ENCODE measurements at places on chromosomes 2 and 18.

- DNase-seq: no peak
These were observed 71.1 kb downstream of the ANKRD44 start for GRCh38 chr2:197239434-197239833.

- DNase-seq: peak; percentile 30
These were observed 2.5 kb upstream of the CNDP2 start for GRCh38 chr18:74493689-74494088.

DNA sequence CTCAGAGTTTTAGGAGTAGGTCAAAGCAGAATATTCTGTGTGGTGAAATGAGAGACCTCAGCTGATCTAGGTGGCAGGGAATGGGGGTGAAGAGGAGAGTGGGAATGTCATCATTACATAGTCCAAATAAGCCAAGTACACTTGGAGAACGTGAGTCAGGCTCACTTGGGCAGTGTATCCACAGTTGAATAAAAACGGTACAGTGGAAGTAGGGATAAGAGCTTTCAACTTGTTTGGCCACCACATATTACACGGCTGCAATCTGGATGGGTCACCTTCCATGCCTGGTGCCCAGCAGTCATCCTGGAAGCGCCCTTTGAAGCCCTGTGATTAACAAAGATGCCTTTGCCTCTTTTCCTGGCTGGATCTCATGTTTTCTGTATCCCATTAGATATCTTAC is 28.6 kb downstream of the MIB1 start:
- no peak for DNase-seq

- DNase-seq: no peak
These were observed 39.1 kb downstream of the EHBP1 start for GRCh38 chr2:62744603-62745002.

- no peak for DNase-seq
These were observed 42.4 kb downstream of the CYB5A start for GRCh38 chr18:74249181-74249968.

DNA sequence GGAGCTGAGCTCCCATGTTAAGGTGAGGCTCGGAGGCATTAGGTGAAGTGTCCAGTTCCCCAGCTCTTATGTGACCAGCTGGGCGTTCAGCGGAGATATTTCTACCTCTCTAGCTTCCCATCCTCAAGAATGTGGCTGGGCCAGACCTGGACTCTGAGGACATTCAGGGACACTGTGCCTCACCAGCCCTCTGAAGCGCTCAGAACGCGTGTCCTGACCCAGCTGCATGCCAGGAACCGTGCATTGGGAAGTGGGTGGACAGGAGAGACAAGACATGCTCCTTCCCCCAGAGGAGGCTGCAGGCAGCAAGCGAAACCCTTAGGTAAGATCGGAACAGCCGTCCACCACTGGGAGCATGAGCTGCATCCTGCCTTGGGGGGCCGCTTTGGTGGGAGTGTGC is 38.0 kb upstream of the GPAT2 start:
- no peak for DNase-seq

DNA sequence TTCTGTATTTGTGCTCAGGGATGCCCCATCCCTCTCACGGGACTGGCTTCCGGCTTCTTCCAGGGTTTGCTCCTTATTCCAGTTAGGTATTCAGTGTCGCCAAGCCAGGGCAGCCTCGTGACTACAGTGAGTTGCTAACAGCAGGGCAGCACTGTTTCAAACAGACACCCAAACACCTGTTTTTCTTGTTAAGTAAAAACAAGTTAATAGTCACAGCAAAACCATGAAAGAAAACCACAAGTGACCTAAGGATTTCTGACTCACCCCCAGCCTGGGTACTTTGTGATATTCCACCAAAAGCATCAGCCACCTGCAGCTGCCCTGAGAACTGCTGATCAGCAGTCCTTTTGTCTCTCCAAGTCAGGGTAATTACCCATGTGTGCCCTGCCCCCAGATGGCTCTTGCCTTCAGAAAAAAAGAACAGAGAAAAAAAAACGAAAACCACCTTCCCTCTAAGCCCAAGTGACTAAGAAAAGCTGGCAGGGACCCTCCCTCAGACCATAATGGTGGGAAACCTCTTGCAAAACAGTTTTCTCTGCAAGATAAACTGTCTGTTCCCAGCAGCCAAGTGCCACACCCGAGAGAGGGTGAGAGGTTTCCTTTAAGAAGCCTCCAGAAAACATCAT is 178.2 kb downstream of the ANAPC1 start:
- no peak for DNase-seq

- no peak for DNase-seq
These were observed 97.6 kb downstream of the C1D start for GRCh38 chr2:67965246-67965645.

DNA sequence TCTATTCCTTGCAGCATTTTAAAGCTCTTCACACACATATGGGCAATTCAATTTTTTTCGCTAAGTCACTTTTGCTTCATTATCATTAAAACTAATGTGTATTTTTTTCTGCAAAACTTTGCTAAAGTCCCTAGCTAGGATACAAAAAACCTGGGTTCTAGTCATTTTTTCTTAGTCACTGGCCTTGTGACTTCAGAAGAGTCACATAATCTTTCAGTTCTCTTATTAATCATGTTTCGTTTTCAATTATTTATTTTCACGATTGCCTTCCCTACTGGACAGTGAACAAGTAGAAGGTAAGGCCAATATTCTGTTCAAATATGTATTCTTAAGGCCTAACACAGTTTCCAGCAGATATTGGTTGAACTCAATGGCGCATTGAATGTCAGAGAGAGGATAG is 60.9 kb upstream of the CYRIA start:
- DNase-seq: no peak

DNA sequence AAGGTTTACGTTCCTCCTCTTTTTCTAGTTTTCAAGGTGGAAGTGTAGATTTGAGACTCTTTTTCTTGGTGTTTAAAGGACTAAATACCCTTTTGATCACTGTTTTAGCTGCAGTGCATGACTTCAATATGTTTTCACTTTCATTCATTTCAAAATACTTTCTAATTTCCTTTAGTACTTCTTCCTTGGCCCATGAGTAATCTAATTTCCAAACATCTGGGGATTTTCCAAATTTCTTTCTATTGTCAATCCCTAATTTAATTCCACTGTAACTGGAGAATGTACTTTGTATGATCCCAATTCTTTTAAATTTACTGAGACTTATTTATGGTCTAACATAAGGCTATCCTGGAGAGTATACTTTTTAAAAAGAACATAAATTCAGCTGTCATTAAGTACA is 3.8 kb upstream of the RHBDD1 start:
- DNase-seq: no peak

- no peak for DNase-seq
These were observed 48.7 kb upstream of the FZD7 start for GRCh38 chr2:201984800-201985525.

DNA sequence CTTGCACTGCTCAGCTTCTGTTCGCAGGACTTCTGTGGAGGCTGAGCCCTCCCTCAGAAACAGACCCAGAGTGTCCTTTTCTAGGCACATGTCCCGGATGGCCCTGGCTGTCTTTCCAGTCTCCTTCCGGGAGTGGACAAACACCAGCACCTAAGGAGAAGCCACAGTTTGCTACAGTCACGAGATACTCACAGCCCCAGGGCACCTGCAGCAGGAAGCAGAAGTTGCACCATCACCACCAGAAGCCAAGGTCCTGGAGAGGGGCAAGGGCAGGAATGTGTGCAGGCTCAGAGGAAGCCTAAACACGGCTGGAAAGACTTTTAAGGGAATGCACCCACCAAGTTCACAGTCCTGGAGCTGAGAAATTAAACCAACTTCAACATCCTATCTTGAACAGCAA is 13.6 kb downstream of the SNRNP200 start:
- DNase-seq: no peak

GRCh38 chr2:222284466-222284865 is 14.3 kb downstream of the PAX3 start:
- DNase-seq: no peak

- DNase-seq: no peak
These were observed 509 bp upstream of the CYS1 start for GRCh38 chr2:10080536-10081304.

GRCh38 chr2:133837441-133838094 is 269.3 kb upstream of the NCKAP5 start:
- no peak for DNase-seq

GRCh38 chr2:74554820-74555531 is 456 bp downstream of the DOK1 start:
- DNase-seq: no peak

DNA sequence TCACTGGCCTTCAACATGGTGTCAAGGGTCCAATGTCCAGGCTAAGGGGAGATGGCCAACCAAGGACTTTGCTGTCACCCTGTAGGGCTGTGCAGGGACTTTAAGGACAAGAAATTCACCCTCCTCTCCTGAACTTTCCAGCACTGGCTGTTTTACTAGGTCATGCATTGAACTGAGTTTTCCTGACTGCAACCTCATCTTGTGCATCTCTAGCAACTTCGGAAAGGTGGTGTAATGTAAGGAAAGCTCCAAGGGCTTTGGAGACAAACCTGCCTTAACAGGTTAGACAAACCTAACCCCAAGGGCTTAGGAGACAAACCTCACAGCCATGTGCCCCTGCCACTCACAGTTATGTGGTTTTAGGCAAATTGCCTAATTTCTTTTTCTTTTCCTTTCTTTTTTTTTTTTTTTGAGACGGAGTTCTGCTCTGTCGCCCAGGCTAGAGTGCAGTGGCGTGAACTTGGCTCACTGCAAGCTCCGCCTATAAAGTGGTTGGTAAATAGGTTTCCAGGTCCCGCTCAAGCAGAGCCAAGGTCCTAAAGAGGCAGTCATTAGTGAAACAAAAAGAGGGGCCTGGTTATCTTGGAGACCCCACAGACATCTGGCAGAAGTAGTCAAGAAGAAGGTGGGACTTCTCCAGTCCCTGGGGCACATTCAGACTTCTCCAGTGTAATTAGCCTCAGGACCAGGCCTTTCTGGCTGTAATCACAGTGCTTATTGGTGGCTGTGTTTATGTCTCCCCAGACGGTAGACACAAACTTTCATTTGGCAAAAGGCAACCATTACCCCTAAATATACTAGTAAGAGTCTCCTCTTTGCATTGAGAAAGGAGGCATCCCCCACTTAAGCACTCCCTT is 37.6 kb upstream of the PMAIP1 start:
- no peak for DNase-seq

GRCh38 chr2:74756356-74756890 is 77.5 kb upstream of the HK2 start:
- DNase-seq: no peak

DNA sequence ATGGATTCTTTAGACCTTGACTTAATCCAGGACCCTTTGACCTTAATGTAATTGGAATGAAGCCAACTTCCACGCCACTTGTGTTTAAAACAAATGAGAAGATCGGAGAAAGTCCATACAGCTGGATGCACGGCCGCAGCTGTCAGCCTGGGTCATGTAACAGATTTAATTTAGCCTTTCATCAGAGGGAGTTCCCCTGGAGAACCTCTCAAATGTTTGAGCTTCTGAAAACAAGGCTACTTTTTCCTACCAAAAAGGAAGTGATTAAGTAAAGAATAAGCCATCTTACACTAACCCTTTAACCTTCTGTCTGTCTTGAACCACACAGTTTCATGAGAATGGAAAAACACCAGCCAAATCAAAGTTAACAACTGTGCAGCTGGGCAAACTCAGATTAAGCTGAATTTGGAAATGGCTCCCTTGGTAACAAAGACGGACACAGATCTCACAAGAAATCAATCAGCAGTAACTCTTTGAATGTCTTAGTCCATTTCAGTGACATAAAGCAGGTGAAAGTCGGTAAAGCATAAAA is 103.6 kb downstream of the DOCK10 start:
- DNase-seq: no peak

GRCh38 chr2:160565099-160565845 is 71.7 kb upstream of the RBMS1 start:
- DNase-seq: no peak

GRCh38 chr2:237207646-237208045 is 122.0 kb downstream of the COPS8 start:
- DNase-seq: no peak

DNA sequence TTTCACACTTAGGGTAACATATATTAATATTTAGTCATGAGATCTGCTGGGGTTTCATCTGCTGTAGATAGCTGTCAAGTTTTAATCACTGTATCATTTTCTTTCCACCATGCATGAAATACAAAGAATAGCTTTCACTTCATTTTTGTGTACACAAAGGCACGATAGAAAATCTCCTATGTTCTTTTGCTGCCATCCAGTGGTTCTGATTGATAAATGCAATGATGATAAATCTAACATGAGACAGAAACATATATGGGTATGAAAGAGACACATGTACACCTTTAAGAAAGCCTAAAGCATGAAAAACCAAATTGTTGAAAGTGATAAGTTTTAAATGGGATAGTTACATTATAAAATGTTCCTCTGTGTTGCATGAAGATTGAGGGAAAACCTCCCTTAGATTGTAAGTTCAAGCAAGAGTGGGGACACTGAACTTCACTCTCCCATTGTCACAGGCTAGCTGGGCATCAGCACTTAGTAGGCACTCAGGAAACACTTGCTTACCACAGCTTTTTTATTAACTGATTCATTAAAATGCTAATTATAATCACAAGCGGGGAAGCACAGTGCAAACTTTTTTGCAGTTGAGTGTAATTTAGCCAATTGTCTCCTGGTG is 31.2 kb downstream of the C1D start:
- no peak for DNase-seq

- DNase-seq: peak; percentile 78
These were observed at the start of gene SLC1A4 for GRCh38 chr2:64989126-64989981. SLC1A4 (plus strand) TSS chr2:64989399; CDS start chr2:64989644, 245 bp downstream.

- no peak for DNase-seq
These were observed 1308.2 kb upstream of the NRXN1 start for GRCh38 chr2:52340171-52340570.

- DNase-seq: no peak
These were observed 94.7 kb downstream of the ANKRD44 start for GRCh38 chr2:197215748-197216360.

- no peak for DNase-seq
These were observed 161.7 kb upstream of the SIX3 start for GRCh38 chr2:44779793-44780192.

- DNase-seq: no peak
These were observed 314.8 kb downstream of the CYP26B1 start for GRCh38 chr2:71832844-71833243.

DNA sequence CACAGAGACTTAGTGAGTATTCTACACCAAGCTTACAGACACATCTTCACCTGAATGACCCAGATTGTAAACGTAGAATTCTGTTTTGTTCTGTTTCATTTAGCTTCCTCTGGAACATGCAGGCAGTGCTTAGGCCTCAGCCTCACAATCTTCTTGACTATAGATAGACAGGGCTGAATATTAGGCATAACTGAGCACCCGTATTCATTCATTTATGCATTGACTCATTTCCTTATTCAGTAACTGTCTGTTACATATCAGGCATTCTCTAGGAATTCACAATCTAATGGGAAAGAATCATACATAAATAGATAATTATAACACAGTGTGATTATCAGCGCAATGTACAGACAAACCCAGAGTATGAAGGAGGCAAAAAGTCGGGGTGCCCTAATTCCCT is 124.9 kb upstream of the ETAA1 start:
- no peak for DNase-seq

All from stimulated activated CD4-positive, alpha-beta T cell treated with anti-CD3 and anti-CD28 coated beads, TNF-alpha, amount 100 ng/mL, for 1 hour (primary cell).